ENCODE measurements at places on chromosomes 1 and 21.
A peak's percentile ranks its signal among the peaks of the same experiment; 100 is the strongest.

GRCh38 chr1:78892260-78892840 lies 114.2 kb downstream of the ADGRL4 start:
- no peak for DNase-seq

DNA sequence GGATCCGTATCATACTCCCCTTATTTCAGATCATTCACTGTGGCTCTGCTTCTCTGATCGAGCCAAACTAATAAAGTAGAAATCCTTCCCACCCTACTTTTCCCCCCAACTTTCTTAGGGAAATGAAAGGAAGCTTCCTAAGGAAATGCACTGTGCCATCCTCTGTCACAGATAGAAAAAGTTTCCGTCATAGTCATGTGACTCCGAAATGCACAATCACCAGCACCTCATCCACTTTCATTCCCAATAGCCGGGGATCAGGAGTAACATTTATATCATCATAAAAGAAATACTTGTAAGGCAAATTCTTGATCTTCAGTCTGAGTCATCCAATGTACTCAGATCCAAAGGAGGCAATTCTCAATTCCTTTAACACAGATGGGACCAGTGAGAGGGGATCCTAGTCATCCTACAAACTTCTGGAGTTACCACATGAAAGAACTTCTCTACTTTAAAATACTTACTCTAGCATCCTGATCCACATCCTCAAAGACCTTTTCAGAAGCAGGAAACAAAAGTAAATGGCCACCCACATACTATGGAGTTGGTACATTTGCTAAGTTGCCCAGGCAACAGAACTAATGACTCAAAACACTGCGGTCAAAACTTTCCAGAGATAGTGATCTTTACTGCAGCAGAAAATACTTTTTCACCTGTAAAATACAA lies 97.8 kb upstream of the ZC3H11B start:
- DNase-seq = no peak

DNA sequence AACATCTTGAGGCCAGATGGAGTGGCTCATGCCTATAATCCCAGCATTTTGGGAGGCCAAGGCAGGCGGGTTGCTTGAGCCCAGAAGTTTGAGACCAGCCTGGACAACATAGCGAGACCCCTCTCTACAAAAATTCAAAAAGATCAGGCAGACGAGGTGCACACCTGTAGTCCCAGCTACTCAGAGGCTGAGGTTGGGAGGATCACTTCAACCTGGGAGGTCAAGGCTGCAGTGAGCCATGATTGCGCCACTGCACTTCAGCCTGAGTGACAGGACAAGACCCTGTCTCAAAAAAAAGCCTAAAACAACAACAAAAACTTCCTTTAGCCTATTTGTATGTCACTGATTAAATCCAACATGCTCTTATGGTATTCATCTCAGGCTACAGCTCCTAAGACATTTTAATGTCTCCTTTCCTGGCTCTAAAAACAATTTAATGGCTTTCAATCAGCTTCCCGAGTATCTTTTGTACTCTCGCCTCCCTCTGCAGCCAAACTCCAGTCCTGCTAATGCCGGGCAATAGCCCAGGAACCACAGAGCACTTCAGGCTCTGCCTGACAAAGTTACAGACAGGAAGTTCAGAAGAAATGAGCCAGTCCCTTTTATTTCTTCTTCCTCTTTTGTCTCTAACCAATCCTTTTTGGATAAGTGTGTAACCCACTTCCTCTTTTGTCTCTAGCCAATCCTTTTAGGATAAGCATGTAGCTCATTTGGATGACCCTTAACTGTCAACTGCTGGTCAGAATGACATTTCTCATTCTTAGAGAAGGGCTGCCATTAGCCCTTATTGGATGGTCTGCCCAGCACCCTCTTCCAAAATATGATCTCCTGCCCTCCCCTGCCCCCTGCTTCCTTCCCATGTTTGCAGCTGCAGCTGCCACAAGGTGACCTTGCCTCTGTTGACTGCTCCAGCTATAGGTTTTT lies 6.6 kb upstream of the DOP1B start:
- DNase-seq = peak; percentile 49

DNA sequence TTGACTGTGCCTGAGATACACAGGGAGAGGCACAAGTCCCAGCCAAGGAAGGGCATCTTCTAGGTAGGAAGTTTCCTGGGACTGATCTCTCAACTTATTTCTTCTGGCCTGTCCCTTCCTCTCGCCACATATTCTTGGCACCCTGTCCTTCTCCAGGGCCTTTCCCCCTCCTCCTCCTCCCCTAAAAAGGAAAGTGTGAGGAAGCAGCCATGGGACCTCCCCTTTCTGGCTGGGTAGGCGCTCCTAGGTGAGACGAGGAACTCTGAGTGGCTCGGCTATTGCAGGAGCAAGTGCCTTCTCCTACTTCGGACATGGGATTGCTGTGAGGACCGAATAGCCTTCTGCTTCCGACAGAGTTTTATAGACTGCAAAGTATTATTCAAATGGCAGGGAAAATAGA lies 15.5 kb upstream of the MTARC2 start:
- no peak for DNase-seq

DNA sequence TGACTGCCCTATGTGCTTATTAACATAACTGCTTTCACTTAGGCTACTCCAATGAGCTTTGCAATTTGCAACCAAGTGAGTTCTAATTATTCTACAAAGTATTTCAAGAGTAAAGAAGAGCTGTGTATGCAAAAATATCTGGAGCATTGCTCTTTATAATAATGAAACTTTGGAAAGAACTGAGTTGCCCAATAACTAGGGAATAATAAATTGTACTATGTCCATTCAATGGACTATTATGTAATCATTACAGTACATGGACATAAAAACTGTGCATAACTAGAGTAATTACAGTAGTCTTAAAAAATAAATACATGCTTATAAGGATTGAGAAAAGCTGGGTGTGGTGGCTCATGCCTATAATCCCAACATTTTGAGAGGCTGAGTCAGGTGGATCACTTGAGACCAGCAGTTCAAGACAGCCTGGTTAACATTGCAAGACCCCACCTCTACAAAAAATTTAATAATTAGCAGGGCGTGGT lies 70.3 kb upstream of the JAK1 start:
- DNase-seq = no peak

DNA sequence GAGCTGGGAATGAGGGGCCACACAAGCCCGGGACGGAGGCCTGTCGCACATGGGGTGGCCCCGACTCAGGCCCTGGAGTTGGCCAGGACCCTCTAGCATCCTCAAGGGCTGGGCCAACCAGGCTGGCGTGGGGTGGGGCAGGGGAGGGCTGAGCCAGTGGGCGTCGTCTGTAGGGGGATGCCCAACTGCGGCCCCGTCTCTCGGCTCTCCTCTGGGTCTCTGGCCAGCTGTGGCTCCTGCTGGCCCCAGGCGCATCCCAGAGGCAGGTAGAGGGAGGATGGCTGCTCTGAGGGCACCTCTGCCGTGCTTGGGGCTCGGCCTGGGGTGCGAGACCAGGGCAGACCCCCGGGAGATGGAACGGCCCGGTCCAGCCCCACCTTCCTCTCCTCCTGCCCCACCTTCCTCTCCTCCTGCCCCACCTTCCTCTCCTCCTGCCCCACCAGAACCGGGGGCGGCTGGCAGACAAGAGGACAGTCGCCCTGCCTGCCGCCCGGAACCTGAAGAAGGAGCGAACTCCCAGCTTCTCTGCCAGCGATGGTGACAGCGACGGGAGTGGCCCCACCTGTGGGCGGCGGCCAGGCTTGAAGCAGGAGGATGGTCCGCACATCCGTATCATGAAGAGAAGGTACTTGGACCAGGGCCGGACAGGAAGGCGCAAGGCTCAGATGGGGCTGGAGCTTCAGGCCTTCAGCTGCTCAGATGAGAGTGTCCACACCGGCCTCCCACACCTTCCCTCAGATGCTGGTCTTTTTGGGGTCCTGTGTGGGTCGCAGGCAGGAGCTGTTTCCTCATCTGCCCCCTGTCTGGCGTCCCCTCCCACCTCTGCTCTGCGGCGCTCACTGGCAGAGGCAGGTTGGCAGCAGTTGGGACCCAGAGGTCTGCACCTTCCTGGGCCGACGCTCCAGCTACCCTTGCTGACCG lies 6.2 kb downstream of the SAMD11 start:
- DNase-seq = no peak

- no peak for DNase-seq
Measured at GRCh38 chr1:171904778-171905450, 63.6 kb downstream of the DNM3 start.

GRCh38 chr1:221723848-221724236 lies 18.0 kb downstream of the DUSP10 start:
- DNase-seq = no peak

DNA sequence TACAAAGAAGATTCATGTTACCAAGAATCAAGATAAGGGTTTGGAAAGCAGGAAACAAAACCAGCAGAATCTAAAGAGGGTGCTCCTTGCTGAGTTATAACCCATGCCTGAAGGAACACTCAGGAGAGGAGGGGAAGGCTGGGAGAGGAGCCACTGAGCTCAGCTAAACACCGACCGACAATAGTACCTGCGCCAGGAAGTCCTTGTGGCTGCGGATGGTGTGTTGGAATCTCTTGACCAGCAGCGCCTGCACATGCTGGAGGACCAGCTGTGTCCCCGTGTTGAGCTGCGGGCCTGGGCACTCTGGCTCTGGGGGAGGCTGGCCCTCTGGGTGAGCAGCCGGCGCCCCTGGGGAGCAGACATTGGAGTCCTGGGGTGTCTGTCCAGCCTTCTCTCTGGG lies 89.4 kb downstream of the ABCA4 start:
- DNase-seq = no peak

DNA sequence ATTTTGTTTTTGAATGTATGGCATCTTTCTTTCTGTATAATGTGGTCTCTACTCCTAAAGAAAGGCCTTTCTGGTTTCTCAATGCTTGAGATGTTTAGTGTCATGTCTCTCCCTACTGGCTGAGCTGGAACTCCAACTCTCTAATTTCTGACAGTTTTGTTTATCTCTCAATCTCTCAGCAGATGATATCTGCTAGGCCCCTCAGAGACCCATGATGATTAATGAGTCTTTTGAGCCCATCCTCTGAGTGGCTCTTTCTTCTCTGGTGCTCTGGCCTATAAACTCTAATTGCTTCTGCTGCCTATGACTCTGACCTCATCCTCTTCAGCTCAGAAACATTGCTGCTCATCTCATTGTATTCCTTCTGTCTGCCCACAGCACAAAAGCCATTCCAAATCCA lies 46.6 kb downstream of the CRB1 start:
- no peak for DNase-seq

DNA sequence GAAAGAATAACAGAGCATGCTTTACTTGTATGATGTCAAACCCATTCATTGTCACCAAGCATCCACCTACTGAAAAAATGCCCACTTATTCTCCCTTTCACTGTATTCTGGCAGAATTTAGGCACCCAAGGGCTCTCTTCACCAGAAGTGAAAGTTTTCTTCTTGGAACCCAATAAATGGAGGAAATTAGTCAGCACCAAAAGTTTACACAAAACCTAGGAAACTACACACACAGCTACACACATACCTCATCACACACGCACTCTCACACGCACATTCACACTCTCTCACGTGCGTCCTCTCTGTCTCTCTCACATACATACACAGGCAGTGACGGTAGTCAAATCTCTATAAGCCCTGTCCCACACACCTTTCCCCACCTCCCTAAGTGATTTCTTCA lies 37.6 kb downstream of the MCOLN2 start:
- no peak for DNase-seq

DNA sequence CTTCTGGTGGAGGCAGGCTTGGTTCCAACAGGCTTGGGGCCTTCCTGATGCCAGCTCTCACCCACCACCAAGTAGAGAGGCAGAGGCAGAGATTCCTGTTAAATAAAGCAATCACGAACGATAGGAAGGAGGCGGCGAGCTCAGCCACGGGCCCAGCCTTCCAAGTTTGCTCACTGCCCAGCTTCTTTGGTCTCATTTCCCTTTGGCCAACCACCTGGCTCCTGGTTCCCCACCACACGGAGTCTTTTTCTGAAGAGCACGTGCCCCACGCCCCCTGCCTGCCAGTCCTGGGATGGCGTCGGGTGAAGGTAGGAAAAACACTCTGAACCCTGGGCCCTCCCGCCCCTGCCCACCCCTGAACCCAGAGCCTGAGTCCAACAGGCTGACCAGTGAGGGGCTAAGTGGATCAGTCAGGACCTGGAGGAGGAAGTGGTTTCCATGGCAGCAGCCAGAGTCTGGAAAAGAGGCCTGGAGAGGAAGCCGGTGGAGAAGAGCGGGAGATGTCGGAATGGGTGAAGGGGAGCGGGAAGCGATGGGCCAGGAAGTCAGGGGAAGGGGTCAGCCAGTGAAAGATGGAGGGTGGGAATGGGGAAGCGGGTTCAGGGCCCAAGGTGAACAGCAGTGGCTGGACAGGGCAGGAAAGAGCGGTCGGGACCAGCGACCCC lies 158.2 kb upstream of the KLHDC7A start:
- no peak for DNase-seq

- DNase-seq = no peak
Measured at GRCh38 chr1:198893141-198893540, 254.3 kb downstream of the PTPRC start.

GRCh38 chr1:202728951-202729350 lies 18.7 kb upstream of the SYT2 start:
- DNase-seq = no peak

Data from GM20000 (cell line).